A172 (cell line): ENCODE measurements at places on chromosomes 5 and 9. TPM values are rescaled to one million over a fixed set of nuclear protein-coding genes. Genes with fewer than 3 reads are reported as not detected.

GRCh38 chr5:125558466-125558865, 812.0 kb upstream of the ZNF608 start:
- DNase-seq = no peak

ANKRA2 gene
- 21.0 and 41.5 TPM in 2 replicates for total RNA-seq

IFNA2 gene
- total RNA-seq = not detected in 2 replicates

ADCY2 gene
- 0.10 and 1.2 TPM in 2 replicates for total RNA-seq

PPP6C gene
- total RNA-seq = 86.9 and 92.2 TPM in 2 replicates

TICAM2 gene
- total RNA-seq = 10.0 and 11.1 TPM in 2 replicates

GRCh38 chr5:132411304-132412013, 41.9 kb downstream of the SLC22A5 start:
- no peak for DNase-seq

DNA sequence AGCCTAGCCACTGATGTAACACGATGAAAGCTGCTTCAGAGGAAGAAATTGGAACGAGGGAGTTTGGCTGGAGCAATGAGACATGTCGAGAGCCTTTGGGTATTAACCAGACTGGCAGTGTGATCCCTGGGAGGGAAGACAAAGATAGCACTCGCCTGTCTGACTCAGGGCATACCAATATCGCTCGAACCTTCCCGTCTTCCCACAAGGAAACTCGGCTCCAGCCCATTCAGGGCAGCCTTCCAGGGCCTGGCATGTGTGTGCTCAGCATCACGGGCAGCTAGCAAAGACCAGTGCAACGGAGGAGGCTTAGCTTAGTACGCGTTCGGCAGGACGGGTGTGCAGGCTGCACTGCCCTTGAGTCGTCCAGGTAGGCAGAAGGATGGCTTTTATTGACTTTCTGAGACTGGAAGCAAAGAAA, 356.9 kb upstream of the WWC1 start:
- DNase-seq = peak; percentile 73

GFPT2 gene
- total RNA-seq = 42.0 and 50.5 TPM in 2 replicates

- DNase-seq = peak; percentile 97
Measured at GRCh38 chr9:69976152-69976551, 67.5 kb upstream of the MAMDC2 start.

IZUMO3 gene
- total RNA-seq = not detected in 2 replicates
